ENCODE measurements at places on chromosomes 7 and 10. TPM values are rescaled to one million over a fixed set of nuclear protein-coding genes. Genes with fewer than 3 reads are reported as not detected.

DNA sequence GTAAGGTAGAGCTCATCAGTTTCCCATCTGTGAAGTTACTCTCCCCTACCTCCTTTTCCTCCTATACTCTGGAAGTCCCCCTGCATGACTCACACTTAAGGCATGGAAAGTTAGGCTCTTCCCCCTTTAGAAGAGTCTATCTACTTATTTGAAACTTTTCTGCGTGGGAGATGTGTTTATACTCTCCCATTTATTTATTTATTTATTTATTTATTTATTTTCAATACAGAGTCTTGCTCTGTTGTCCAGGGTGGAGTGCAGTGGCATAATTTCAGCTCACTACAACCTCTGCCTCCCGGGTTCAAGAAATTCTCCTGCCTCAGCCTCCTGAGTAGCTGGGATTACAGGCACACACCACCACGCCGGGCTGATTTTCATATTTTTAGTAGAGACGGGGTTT, 107.5 kb upstream of the JCAD start:
- no peak for DNase-seq

GRCh38 chr7:23207021-23207420, 25.2 kb downstream of the NUP42 start:
- no peak for DNase-seq

- peak; percentile 86 for DNase-seq
These were observed 501.6 kb downstream of the GALNT17 start for GRCh38 chr7:71633551-71634008.

DNA sequence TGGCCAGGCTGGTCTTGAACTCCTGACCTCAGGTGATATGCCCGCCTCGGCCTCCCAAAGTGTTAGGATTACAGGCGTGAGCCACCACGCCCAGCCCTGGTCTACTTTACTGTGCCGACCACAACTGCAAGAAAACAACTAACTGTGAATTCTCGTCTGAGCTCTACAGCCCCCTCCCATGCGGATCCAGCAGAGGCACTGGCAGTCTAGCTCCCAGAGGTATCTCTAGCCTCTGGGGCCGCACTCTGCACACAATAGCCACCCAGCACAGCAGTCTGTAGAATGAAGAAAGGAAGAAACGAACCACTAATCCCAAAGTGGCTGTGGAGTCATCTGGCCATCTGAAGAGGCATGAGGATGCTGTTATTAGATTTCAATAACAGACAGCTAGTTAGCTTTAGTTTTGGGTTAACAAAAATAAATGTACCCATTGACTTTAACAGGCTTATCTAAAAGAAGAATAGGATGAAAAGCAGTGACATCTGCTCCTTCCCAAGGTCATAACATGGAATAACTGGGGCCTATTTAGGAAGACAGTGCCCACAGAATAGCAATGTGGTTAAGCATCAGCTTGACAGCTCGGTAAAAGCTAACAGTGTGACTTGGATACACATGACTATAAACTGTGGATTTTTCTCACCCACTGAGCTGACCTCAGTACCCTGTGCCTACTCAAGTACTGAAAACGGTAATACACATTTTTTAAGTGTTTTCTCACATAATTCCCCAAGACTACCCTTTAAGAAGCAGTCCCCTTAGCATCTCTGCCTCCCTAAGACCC, 131.9 kb downstream of the TNS3 start:
- peak; percentile 30 for DNase-seq

GRCh38 chr10:48724127-48724526, 39.5 kb downstream of the WDFY4 start:
- peak; percentile 56 for DNase-seq

- DNase-seq: peak; percentile 86
These were observed 642 bp upstream of the COL13A1 start for GRCh38 chr10:69801094-69801433.

- DNase-seq: no peak
These were observed 85.5 kb upstream of the ABI1 start for GRCh38 chr10:26946102-26946811.

GRCh38 chr7:141115965-141116364, 42.1 kb downstream of the TMEM178B start:
- no peak for DNase-seq

- no peak for DNase-seq
These were observed 42.8 kb upstream of the RNF216 start for GRCh38 chr7:5824297-5824610.

Gene NKX1-2
- total RNA-seq: not detected

Gene CNNM1
- total RNA-seq: 2.2 TPM

All from cardiac muscle cell (in vitro differentiated cells and primary cell).